ENCODE measurements at places on chromosomes 2 and 18.

DNA sequence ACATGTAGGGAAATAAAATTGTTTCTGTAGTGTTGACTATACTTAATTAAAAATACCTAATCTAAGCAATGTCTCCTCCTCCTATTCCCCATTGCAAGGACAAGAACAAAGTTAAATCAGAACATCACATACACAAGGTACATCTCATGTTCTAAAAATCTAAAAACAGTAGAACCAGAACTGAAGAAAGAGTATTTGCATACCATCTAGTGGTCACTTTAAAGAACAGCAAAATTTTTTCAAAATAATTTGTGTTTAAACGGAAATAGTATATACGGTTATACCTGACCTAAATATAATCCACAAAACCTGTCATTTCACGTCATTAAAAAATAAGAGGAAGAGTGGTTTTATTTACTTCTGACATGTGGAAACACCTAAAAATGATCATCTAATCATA lies 294.3 kb upstream of the KCNH7 start:
- DNase-seq, result peak; percentile 15

- DNase-seq, result no peak
Observed at GRCh38 chr2:105279126-105279525, 37.6 kb downstream of the GPR45 start.

DNA sequence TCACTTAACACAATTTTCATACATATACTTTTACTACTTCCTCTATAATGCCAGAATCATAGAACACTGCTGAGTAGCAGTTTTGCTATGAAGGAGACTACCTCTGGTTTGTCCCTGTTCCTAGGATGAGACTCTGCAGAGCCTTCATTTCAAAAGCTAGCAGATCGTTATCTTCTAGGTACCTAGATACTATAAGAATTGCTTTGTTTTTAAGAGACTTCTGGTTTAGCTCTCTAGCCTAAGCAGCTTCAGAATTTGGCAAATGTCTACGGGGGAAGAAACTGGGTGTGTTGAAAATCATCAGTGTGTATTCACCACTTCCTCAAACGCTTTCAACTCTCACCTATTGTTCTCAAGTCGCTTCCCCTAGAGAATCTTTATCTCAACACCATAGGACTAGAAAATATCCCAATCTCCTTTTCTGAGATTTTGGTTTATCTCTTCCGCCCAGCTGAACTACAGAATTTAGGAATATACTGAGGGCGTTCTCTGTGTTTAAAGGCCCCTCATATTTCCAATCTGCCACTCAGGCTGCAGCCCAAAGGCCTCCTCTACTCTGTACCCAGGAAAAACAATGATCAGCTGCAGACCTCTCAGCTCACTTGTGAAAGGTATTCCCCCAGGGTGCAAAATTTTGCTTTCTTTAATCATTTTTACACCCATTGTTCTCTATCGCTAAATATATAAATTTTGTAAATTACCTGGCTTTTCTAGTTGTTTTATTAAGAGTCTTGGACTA lies 28.7 kb downstream of the SMAD2 start:
- DNase-seq, result peak; percentile 40

- peak; percentile 89 for DNase-seq
Observed at GRCh38 chr2:7430869-7431641, 513.8 kb downstream of the RNF144A start.

GRCh38 chr18:79916128-79916494 lies 35.3 kb downstream of the SLC66A2 start:
- DNase-seq, result no peak

- no peak for DNase-seq
Observed at GRCh38 chr2:80256782-80257167, 47.8 kb downstream of the LRRTM1 start.

DNA sequence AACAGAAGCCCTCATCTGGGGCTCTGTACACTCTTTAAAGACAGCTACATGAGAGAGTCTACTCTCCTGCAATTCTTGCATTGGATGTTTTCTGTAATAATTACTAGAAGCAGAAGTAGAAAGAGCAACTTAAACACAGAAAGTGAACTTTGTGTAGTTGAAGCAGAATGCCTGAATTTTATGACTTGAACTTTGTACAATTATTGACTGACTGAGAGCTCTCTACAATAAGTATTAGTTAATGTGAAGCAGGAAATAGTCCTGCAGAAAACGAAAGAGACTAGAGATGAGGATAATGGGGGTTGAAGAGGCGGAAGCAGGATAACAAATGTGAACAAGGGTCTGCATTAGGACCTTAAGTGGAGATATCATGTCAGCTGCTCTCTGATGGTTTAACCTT lies 79.2 kb upstream of the STK39 start:
- DNase-seq, result no peak

DNA sequence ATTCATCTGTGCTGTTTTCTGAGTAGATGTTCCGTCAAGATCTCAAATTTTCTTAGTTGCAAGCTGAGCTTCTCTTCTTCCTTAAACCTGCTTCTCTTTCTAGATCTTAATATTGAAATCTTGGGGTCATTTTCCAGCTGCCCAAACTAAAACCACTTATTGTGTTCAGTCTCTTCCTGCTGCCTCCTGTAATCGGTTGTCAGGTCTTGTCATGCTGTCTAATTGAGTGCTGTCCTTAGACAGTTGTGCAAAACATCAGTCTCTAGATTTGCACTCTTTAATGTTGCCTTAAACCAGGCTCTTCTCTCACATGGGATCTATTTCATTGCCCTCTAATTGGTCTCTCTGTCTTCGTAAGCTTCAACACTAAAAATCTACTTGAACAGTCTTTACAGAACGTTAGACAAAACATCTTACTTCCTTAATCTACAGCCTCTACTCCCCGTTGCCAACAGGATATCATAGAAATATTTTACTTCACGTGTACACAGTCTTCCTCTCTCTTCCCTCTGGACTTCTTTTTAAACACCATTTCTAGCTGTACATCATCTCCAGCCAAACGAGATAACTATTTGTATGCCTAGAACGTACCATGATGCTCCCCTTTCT lies 34.9 kb downstream of the GPD2 start:
- no peak for DNase-seq

DNA sequence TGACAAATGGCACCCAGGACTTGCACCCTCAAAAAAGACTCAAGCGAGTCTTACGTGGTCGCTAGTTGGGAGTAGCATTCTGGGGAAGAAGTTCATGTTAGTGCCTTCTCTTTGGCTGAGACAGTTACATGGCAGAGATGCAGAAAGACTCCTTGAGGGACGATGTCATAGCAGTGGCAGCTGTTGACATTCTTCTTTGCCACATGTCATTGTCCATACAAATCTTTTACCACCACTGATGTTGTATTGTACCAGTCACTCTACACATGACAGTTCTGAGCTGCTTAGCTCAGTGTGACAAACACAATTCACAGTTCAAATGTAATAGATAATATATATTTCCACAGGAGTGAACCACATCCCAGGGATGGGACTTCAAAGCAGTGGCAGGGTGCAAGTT lies 197.1 kb downstream of the TCF4 start:
- DNase-seq, result no peak

GRCh38 chr18:52077251-52077983 lies 262.6 kb upstream of the DCC start:
- DNase-seq, result no peak

DNA sequence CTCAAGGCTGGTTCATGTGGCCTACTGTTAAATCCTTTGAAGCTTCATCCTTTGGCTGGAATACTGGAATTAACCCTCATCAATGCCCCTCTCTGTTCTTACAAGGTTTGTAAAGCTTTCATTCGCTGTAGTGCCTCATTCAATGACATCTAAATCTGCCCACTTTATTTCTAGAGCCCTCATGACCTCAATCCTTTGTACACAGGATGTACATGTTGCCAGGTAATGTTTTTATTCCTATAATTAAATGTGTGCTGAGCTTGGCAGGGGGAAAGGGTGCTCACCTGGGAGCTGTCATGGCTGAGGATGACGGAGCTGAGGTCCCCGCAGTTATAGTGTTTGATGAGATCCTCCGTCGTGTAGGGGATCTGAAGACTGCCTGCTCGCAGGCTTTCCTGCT lies 39.3 kb downstream of the TRABD2A start:
- no peak for DNase-seq

GRCh38 chr2:103448495-103448894 lies 686.7 kb downstream of the TMEM182 start:
- DNase-seq, result no peak

- peak; percentile 1 for DNase-seq
Observed at GRCh38 chr2:169237286-169237685, 125.0 kb downstream of the LRP2 start.
